Cardiac septum (tissue), 1 donor: ENCODE measurements at places on chromosomes 11 and 22.

DNA sequence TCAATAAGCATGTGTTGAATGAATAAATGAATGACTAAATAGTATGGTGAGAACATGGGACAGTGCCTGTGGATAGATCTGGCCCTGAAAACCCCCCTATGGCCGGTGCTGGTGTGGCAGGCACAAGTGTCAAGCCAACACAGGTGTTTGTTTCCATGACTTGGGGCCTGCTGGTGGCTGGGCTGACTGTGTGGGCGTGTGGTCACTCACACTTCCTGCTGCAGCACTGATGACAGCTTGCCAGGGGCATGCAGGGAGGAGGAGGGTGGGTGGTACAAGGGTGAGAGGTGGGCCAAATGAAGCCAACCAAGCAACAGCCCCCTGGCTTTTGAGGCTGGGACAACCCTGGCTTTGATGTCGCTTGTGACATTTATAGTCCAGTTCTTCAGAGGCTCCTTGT lies 30.3 kb upstream of the ABCC8 start:
- no peak for DNase-seq

DNA sequence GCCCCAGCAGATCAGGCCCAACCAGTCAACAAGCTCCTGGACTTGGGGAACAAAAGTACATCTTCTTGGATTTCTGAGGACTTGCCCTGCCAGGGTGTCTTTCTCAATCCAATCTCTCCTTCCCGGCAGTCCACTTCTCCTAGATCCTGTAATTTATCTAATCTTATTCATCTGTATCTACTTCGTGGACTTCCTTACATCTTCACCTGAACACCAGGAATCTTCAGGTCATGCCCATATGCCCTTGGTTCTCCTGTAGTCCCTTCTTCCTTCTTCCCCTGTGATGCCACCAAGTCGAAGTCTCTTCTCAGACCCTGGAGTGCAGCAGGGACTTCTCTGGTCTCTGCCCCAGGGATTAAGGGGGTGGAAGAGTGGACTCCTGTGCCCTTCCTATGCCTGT lies 100.3 kb downstream of the ZNF280B start:
- DNase-seq: no peak

GRCh38 chr22:19745155-19746101 lies 15.2 kb upstream of the TBX1 start:
- peak; percentile 80 for DNase-seq

- no peak for DNase-seq
These were observed 26.1 kb downstream of the INTS4 start for GRCh38 chr11:77968337-77968736.

DNA sequence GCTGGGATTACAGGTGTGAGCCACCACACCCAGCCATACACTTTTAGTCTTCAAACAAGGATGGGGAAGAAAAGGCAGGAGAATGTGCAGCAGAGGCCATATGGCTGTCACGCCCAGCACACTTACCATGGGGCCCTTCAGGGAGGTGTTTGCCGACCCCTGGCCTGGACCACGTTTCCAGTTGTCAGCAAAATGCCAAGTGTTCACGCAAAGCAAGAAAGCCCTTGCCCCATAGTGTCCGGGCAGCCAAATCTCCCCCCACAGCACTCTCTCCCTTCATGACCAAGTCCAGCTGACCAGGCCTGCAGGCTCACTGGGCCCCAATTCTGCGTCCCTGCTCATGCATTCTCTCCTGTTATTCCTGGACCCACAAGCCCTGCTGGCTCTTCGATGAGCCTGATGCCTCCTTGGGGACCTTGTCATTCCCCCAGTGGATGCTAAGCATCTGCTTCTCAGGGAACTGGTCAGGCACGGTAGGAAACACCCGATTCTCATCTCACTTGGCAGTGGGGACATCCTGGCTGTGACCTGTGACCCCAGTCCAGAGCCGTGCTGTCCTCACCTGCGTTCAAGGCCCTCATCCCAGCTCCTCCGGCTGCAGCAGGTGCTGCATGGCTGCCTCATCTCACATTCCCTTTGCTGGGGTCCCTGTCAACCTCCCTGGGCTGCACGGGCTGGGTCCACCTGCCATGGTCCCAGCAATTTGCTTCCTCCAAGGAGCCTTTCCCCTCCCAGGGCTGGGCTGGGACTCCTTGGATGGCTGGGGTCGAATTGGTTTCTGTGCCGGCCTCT lies 96.4 kb downstream of the CTTN start:
- peak; percentile 60 for DNase-seq

GRCh38 chr22:30940685-30941362 lies 27.8 kb downstream of the MORC2 start:
- DNase-seq: no peak

GRCh38 chr11:95081412-95081811 lies 8.2 kb upstream of the ENDOD1 start:
- DNase-seq: no peak

- no peak for DNase-seq
These were observed 2.9 kb downstream of the TEAD1 start for GRCh38 chr11:12677131-12677530.

- peak; percentile 60 for DNase-seq
These were observed 1109.5 kb downstream of the BRD1 start for GRCh38 chr22:48717883-48718817.

DNA sequence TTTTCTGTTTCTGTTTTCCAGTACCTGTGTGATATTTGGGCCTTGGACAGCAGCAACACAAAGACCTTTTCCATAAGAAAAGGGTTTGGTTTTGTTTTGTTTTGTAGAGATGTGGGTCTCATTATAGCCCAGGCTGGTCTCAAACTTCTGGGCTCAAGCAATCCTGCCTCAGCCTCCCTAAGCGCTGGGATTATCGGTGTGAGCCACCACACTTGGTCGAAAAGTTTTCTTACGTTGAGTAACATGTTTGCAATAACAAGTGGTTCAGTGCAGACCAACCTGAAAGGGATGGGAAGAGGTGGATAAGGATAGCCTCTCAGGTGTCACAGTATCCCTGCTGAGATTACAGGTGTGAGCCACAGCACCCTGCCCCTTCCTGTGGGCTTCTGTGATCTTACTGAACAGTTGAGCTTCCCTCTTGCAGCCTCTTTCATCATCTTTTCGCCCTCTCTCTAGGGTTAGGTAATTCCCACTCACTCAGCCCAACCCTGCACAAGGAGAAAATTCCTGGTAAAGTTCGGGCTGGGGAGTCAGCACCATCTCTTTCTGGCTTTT lies 3.5 kb upstream of the MRPL48 start:
- no peak for DNase-seq

DNA sequence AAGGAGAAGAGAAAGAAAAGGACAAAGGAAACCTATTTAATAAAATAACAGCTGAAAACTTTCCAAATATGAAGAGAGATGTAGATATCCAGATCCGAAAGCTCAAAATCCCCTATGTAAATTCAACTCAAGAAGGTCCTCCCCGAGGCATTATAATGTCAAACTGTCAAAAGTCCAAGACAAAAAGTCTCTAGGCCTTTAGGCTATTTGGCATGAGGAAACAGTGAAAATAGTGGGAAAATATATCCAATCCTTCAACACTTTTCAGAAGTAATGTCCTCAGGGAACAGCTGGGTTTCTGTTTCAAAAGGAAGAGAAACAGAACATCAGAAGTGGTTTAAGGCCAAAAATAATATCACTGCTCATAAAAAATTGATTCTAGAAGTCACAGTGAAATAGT lies 1.9 kb upstream of the OR52E4 start:
- DNase-seq: no peak

DNA sequence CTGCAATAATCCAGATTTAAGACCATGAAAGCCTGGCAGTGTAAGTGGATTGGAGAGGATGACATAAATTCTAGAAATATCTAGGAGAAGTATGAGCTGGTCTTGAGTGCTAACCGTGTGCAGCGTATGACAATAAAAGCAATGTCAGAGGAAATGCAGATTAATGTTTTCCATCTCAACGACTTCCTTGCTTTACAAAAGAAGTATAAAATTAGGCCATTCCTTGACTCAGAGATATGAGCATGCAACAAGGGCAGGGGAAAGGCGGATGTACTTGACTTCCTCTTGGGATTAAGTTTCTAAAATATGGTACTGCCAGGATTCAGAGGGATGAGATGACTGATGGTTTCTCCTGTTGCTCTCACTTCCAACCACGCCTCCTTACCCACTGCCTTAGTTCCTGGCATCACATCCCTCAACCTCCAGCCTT lies 32.3 kb downstream of the ADAMTS15 start:
- no peak for DNase-seq

- DNase-seq: no peak
These were observed 430.6 kb downstream of the MIAT start for GRCh38 chr22:27088026-27088425.

GRCh38 chr11:13189561-13190426 lies 87.8 kb upstream of the BMAL1 start:
- DNase-seq: no peak

- DNase-seq: peak; percentile 68
These were observed 14.4 kb downstream of the ZBTB16 start for GRCh38 chr11:114073828-114074381.

DNA sequence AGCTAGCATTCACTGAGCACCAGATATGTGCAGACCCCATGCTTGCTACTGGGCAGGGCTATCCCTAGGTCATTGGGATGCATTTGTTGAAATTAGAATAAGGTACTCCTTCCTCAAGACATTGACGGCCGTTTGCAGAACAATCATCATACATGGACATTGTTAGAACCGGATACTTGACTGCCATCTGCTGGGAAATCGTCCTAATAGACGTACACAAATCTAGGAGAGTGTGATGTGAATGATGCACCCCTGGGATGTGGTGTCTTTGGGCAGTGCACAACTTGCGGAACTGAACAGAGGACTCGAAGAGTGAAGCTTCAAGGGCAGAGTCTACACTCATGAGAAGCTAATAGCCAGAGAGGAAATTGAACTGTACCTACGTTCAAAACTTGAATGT lies 35.9 kb downstream of the MYO18B start:
- DNase-seq: no peak

GRCh38 chr11:64585150-64585549 lies 5.9 kb upstream of the SLC22A12 start:
- peak; percentile 66 for DNase-seq

- DNase-seq: no peak
These were observed 1.1 kb downstream of the CHADL start for GRCh38 chr22:41239443-41240128.

DNA sequence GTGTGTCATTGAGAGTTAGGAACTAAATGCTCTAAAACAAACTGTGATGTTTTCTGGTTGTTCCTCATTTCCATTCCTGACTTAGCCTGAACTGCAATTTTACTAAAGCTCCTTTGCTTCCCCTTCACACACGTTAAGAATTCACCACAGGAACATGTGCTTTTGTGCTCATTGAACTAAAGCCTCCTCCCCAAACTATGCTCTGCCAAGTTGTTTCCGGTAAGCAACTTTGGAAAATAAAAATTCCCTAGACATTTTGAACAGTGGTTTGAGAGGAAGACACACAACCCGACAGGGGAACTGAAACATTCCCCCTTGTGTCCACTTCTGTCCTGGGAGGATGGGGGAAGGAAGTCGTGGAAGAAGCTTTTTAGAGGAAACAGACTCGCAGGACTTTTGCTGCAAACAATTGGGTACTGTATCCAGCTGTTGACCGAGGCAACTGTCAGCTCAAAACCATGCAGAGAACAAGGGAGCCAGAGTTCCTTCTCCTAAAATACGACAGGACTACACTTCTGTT lies 66.9 kb downstream of the GAB2 start:
- no peak for DNase-seq
